CD4-positive, alpha-beta T cell treated with Interleukin-4 for 1 hour (primary cell): ENCODE measurements at places on chromosomes 4 and X.
A peak's percentile ranks its signal among the peaks of the same experiment; 100 is the strongest.

DNA sequence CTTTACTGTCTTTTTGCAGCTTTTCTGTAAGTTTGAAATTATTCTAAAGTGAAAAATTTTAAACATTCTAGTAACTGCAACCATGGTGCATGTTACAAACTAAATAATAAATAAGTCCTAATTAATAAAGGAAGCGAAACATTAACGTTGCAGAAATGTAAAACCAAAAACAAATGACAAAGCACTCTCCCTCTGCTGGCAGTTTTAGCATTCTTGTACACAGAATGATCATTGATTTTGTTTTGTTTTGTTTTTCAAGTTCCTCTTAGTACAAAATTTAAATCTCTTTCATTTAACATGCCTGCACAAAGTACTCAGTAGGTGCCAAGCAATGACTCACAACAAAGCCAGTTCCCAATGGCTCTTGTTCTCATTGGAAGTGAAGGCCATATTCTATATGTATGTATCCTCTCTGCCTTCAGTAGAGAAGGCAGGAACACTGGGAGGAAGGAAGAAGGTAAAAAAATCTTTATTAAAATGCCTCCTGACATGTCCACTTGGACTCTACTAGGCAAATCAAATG lies 13.7 kb upstream of the TMSB4X start:
- no peak for DNase-seq

DNA sequence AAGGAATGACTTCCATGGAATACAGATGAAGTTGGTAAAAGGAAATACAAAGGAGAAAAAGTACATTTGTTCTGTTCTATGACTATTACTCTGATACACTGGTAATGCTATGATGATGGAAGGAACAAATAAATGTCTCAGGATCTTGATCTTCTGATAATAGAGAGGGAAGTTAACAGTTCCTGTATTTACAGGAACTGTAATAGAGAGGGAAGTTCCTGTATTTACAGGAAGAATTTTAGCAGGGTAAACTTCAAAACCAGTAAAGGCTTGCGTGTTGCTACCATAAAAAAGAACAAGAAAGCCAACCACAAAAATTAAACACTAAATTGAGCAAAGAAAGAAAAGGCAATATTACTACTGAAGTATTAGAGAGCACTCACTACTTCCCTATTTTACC lies 91.7 kb upstream of the HPGD start:
- no peak for DNase-seq

GRCh38 chr4:6423575-6423974 lies 48.8 kb downstream of the PPP2R2C start:
- no peak for DNase-seq

DNA sequence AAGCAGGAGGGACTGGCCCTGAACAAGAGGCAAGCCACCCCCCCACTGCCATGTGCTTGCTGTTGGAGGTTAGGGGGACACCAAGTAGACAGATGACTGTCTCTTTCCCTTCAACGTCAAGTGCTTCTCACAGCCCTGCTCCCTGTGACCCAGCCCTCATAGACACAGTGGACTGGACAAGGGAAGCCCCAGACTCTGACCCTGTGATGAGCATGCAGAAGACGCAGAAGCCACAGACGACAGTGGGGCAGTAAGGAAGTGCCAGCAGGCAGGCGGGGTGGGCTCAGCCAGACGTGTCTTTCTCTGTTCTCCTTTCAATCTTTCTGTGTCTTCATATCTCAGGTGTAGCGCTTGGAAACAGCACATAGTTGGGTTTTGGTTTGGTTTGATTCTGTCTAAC lies 2.4 kb upstream of the L1CAM start:
- peak; percentile 34 for DNase-seq

- no peak for DNase-seq
Observed at GRCh38 chr4:164755432-164755831, 1.5 kb downstream of the SMIM31 start.

DNA sequence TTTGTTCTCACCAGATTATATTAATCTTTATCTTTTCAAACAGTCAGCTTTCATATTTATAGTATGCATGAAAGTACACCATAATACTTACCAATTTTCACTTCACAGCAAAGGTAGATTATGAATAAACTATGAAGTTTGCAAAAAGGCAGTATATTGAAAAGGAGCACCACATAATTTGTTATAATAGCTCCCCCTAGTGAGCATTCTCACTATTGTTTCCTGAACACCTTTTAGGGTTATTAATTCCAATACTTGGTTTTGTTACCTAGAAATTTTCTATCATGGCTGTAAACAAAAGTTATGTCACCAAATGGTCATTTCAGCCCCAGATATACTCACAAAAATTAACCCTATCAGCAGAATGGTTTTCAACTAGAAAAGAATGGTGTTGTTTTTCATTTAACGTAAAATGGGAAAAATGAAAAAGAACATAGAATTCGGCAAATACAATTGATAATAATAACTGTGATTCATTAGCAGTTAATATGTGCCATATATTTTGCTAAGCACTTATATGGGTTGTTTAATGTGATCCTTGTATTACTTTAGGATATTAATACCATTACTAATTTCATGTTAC lies 30.2 kb upstream of the NKX6-1 start:
- DNase-seq = no peak

- no peak for DNase-seq
Observed at GRCh38 chr4:28469886-28470285, 1609.2 kb downstream of the STIM2 start.

DNA sequence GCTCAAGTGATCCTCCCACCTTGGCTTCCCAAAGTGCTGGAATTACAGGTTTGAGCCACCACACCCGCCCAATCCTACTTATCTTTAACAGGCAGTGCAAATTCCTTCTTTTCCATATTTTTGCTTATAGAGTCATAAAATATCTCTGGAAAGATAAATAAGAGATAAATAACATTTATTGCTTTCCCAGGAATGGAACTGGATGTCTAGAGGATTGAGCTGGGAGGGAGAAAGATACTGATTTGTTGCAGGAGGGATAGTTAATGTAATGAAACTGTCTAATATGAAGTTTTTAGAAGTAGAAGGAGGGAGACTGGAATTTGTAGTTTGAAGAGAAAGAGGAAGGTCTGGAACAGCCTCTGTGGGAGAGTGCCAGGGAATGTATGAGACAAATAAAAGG lies 20.2 kb downstream of the ITGB1BP2 start:
- no peak for DNase-seq

- DNase-seq = no peak
Observed at GRCh38 chrX:107420571-107420970, 28.9 kb upstream of the FRMPD3 start.

DNA sequence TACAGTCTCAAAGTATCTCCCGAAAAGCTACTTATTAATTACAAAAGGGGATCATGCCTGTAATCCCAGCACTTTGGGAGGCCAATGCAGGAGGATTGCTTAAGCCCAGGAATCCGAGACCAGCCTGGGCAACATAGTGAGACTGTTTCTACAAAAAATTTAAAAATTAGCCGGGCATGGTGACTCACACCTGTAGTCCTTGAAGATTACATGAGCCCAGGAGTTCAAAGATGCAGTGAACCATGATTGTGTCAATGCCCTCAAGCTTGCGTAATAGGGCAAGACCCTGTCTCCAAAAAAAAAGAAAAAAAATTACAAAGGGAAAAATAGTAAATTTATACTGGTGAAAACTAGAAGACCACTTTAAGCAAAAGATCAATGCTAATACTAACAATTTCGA lies 3.3 kb upstream of the PORCN start:
- DNase-seq = no peak

DNA sequence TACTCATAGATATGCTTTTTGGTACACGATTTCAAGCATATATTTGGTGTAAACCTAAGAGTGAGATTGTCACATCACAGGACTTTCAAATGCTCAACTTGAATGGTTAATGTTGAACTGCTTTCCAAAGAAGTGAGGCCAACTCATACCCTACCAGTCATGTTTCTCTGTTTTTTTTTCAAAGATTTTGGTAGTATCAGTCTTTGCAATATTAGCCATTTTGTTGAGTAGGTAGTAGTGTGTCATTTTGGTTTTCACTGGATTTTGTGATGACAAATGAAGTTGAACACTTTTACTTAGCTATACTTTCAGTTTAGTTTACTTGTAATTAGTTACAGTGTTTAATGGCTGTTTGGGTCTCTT lies 12.5 kb upstream of the HS3ST1 start:
- DNase-seq = no peak

DNA sequence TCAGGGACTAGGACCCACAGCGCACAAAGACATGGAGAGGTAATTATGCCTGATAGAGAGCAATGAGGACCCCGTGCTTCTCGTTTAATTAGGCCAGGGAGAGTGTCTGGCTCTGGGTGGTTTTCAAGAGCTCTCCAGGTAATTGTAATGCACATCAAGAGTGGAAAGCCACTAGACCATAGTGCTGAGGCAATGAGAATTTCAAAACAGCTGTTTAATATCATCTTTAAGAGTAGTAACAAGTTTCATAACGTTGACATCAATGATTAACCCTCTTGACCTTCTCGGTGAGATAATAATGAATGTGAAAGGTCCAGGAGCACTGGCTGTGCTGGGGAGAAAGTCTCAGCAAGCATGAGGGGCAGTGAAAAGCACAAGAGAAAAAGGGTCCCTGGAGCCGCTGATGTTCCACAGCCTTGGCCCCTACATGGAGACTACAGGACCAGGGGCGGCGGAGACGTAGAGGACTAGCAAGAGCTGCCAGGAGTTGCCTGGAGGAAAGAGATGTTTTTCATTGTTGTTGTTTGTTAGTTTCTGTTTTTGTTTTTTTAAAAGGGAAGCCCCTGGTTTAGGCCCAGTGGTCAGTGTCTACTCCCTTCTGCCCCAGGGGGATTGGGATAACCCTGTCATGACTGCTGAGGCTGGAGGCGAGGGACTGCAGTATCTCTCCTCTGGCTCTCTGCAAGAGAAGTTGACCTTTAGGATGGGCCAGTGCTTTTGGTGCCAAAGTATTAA lies 14.8 kb upstream of the CXCR3 start:
- DNase-seq = no peak

- no peak for DNase-seq
Observed at GRCh38 chr4:138052806-138053632, 189.1 kb downstream of the SLC7A11 start.

- DNase-seq = no peak
Observed at GRCh38 chrX:69109706-69110105, 55.5 kb downstream of the PJA1 start.

- DNase-seq = no peak
Observed at GRCh38 chr4:98801259-98801725, 127.6 kb downstream of the EIF4E start.

GRCh38 chr4:123495530-123495929 lies 98.9 kb downstream of the SPRY1 start:
- no peak for DNase-seq

DNA sequence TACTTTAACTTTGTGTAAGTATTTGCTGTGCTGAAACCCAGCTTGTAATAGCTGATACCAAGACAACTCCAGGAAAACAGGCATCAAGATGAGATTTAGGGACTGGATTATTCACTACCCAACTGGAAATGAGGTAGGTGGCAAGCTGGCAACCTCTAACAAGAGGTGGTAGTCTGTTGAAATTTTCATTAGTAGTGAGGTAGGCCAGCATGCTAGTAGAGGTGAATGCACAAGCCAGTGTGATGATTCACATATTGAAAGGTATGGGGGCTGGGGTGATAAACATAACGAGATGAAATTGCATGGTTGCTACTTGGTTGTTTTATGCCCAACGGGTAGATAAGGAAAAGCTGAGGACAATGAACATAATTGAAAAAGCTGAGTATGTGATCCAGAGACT lies 8.5 kb upstream of the TMPRSS11D start:
- DNase-seq = no peak

- no peak for DNase-seq
Observed at GRCh38 chr4:146932116-146932515, 13.5 kb downstream of the TTC29 start.

GRCh38 chr4:70802928-70803580 lies 36.6 kb downstream of the GRSF1 start:
- DNase-seq = no peak

- DNase-seq = no peak
Observed at GRCh38 chrX:35507701-35508100, 290.4 kb upstream of the MAGEB16 start.

DNA sequence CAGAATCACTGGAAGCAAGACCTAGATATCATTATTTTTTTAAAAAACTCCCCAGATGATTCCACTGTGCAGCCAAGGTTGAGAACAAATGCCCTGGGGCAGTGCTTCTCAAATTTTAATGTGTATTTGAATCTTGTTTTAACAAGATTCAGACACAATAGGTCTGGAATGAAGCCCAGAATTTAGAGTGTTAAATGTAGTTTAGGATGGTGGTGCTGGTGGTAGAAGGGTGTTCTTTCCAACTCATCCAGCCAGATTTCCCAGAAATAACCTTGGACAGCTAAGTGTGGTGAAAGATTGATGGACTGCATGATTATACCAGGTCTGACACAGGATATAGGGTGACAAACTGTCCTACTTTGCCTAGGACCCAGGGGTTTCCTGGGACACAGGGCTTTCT lies 120.1 kb upstream of the MED14 start:
- DNase-seq = no peak

DNA sequence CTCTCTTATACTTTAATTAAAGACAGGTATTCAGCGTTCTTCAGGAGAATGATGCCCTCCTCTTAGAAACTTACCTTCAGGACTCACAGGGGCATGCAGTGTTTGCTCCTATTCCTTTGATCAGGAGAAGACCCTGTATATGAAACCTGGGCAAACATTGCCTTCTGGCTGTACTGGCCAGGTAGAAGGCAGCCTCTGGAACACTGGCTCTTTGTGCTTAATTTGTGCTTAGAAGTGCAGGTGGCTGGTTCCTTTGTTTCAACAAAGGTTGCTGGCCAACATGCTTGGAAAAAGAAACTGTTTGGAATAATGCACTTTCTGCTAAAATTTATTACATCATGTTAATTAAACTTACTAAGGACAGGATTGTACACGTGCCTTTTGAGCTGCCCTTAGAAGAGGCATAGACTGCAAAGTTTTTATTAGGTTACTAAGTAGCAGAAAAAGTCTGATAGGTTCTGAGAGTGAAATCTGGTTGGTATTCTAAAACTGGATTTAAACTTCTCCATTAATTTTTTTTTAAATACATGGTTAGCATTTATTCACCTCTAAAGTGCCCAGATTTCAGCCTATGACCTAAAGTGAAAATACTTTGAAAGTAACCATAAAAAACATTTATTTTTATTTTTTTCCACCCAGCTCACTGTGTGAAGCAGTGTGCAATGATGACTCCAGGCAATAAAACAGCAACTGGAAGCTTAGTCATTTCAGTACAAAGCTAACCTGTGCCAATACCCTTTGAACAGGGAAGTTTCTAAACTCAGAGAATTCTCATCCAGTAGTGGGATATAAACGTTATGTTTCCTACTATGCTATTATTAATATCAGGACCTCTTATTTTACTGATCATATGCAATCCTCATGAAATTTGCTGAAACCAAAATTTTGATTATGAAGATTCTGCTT lies 11.3 kb downstream of the RASSF6 start:
- DNase-seq = no peak

- DNase-seq = no peak
Observed at GRCh38 chrX:153339662-153340061, 5.7 kb downstream of the ZNF275 start.

- no peak for DNase-seq
Observed at GRCh38 chr4:52904421-52904820, 42.3 kb downstream of the RASL11B start.

- DNase-seq = no peak
Observed at GRCh38 chrX:155997436-155997835, at the start of gene IL9R. TSS of gene IL9R (plus strand) at chrX:155997696. CDS start at chrX:155997760, 64 bp downstream.
